ENCODE measurements at places on chromosomes 1 and 21.

GRCh38 chr1:233477359-233477758 lies 136.5 kb upstream of the KCNK1 start:
- DNase-seq: no peak

DNA sequence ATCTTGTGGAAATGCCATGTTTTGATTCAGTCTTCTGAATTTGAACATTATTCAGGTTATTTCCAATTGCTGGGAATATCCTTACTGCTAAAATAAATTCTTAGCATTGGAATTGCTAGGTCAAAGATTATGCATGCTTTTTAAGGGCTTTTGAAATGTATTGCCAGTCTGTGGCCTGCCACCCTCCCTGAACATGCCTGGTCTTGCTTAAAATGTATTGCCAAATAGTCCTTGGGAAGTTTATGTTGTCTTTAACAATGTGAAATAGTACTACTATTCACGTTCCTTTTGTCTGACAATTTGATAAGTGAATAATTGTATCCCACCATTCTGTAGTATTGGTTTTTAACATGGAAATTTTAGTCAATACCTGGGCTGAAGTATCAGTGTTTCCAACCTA lies 13.6 kb downstream of the TARDBP start:
- DNase-seq: no peak

GRCh38 chr1:40691538-40692428 lies at the start of gene NFYC:
NFYC (plus strand) TSS chr1:40691704; CDS start chr1:40738844, 47,140 bp downstream.
- peak; percentile 89 for DNase-seq

DNA sequence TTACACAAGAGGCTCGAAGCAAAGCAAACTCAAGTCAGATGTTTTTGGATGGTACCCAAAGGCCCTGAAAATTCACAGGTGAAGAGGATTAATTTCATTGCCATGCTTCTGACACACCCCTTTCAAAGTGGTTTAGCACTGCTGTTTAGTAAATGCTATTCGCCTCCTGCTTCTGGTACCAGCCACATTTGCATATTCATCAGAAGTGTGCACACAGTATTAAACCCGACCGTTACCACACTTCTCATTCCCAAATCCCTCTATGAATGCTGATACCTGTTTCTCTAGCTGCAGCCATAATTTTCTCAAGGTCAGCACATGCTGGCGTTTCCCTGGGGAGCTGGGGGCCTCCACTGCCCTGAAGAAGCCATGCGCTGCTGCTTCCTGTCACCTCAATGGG lies 179.8 kb upstream of the DAB1 start:
- DNase-seq: no peak

GRCh38 chr1:43779266-43779665 lies 71.9 kb downstream of the ST3GAL3 start:
- DNase-seq: no peak

- no peak for DNase-seq
These were observed 10.7 kb downstream of the NEK7 start for GRCh38 chr1:198167436-198167934.

All from activated gamma-delta T cell (primary cell).